Left cardiac atrium (tissue), 4 donors: ENCODE measurements at places on chromosomes 5 and 9. TPM values are rescaled to one million over a fixed set of nuclear protein-coding genes. Genes with fewer than 3 reads are reported as not detected.

Gene PCDHGB4
- 4.5 TPM for total RNA-seq

Gene AQP7
- total RNA-seq, result 51.8 TPM

Gene PPP3R2
- total RNA-seq, result not detected

GRCh38 chr5:169243651-169244422, 57.1 kb downstream of the SLIT3 start:
- DNase-seq, result no peak

DNA sequence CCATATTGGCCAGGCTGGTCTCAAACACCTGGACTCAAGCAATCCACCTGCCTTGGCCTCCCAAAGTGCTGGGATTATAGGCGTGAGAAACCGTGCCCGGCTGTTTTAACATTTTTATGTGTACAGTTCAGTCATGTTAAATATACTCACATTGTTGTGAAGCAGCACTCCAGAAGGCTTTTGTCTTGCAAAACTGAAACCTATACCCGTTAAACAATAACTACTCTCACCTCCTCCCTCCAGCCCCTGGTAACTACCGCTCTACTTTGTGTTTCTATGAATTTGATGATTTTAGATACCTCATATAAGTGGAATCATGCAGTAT, 23.1 kb upstream of the SHB start:
- DNase-seq, result no peak

DNA sequence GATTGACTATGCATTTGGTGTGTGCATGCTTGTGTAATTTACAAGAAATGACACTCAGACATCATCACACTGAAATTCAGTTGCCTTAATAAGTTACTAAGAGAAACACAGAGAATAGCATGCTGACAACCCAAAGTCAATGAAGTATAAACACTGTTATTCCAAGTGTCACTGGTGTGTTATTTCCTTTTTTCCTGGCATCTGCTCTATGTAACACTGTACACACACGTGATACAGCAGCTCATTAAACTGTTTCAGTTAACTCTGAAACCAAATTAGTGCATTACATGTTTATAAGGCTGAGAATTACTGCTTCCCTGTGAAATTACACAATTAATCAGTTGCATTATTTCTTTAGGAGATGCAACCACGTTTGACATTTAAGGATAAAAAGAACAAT, 252.7 kb downstream of the EFNA5 start:
- DNase-seq, result no peak

- no peak for DNase-seq
These were observed 136.4 kb downstream of the SLF1 start for GRCh38 chr5:94754824-94755223.

- no peak for DNase-seq
These were observed 130.0 kb downstream of the LIFR start for GRCh38 chr5:38426490-38426889.

GRCh38 chr5:75885321-75885720, 168.1 kb upstream of the POC5 start:
- DNase-seq, result no peak

Gene ERAP2
- 9.5 TPM for total RNA-seq

Gene MVB12B
- total RNA-seq, result 9.7 TPM

DNA sequence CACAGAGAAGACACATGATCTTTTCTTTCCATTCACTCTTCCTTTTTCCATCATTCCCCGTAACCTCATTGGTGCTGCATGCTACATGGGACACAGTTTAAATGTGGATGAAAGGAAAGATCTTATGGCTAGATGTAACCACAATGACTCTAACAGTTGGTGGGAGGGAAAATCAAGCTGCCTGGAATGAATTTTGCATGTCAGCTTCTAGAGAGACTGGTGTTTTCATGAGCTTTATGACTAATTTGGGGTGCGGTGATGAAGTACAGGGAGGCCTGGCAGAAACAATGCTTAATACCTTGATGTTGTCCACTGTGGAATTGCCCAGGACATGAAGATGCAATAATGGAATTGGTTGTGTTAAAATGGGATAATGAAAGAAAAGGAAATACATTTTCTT, 55.9 kb upstream of the MYO10 start:
- no peak for DNase-seq

DNA sequence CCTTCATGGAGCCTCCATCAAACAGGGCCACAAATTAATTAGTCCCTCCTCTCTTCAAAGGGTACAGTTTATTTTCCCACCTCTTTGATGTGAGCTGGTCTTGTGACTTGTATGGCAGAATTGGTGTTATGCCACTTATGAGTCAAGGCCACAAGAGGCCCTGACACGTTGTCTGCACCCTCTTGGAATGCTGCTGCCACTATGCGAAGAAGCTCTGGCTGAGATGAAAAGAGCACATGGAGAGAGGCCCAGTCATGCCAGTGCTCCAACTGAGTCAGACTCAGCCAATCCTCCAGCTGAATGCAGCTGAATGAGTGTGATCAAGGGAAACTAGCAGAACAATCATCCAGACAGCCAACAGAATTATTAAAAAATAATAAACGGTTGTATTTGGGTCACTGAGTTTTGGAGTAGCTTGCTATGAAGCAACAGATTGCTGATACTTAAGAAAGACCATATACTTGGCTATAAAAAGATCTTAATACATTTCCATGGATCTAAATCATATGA, 128.3 kb downstream of the MARCHF11 start:
- DNase-seq, result no peak

GRCh38 chr5:17411436-17412402, 86.3 kb upstream of the TAF11L2 start:
- DNase-seq, result no peak

DNA sequence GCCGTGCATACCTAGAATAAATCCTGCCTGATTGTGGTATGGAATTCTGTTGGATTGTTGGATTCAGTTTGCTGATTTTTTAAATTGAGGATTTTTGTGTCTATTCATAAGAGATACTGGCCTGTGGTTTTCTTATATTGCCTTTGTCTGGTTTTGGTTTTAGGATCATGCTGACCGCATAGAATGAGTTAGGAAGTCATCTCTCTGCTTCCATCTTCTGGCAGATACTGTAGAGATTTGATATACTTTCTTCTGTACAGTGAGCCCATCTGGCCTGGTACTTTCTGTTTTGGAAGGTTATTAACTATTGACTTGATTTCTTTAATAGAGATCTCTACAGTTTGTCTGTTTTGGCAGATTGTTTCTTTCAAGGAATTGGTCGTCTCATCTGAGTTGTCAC, 14.7 kb downstream of the CEP72 start:
- no peak for DNase-seq

DNA sequence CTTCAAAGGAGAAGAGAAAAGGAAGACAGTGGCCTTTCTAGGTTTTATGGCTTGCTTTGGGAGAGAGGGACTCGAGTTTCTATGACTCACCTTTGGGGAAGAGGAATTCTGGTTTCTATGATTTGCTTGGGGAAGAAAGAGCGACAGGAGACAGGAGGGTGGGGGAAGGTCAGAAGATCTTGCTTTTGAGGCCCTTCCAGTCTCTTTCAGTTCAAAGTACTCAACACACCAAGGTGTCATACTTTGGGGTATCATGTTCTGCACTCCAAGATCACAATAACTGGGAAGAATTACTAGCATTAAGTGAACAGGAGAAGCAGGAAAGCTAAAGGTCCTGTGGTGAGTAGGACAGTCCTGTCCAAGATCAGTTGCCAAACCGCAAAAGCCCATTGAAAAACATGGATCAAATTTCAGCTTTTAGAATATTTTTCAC, 324.5 kb downstream of the ARHGEF28 start:
- DNase-seq, result no peak

Gene SOHLH1
- total RNA-seq, result not detected

DNA sequence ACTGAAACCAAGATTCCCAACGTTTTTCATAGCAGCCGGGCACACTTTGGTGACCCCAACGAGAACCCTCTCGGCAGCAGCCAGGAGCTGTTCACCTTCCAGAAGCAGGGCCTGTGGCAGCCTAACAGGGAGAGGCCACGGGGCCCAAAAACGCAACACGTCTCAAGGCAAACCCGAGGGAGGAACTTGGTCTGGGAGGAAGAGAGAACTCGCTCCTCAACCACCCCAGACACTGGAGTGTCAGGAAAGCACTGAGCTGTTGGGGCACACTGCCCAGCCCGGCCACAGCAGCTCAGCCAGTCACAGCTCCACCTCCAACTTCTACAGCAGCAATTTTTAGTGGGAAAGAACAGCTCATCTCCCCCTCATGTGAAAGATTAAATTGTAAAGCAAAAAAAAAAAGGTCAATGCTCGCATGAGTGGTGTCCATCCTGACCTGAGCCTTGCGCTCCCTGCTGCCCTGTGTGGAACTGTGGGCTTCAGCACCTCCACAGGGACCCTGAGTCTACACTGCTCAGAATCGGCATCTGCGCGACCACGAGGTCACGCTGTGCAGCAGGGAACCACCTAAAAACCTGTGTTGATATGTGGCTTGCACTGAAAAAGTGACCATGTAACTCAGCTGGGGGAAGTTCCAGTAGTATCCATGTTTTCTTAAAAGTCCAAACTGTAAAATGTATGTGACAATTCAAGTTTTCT, 55.0 kb downstream of the IPPK start:
- no peak for DNase-seq
